Testis (tissue), 5 donors: ENCODE measurements at places on chromosomes 5 and 9. TPM values are rescaled to one million over a fixed set of nuclear protein-coding genes. Genes with fewer than 3 reads are reported as not detected.

The NIPSNAP3A gene
- 21.6 TPM for total RNA-seq

The IL9 gene
- total RNA-seq = not detected

- DNase-seq = no peak
Observed at GRCh38 chr9:132783006-132783405, 95.1 kb downstream of the AK8 start.

GRCh38 chr5:115655994-115656393, 30.2 kb upstream of the TMED7 start:
- DNase-seq = no peak

The CFAP90 gene
- total RNA-seq = 12.2 TPM

The GRM6 gene
- 1.1 TPM for total RNA-seq

DNA sequence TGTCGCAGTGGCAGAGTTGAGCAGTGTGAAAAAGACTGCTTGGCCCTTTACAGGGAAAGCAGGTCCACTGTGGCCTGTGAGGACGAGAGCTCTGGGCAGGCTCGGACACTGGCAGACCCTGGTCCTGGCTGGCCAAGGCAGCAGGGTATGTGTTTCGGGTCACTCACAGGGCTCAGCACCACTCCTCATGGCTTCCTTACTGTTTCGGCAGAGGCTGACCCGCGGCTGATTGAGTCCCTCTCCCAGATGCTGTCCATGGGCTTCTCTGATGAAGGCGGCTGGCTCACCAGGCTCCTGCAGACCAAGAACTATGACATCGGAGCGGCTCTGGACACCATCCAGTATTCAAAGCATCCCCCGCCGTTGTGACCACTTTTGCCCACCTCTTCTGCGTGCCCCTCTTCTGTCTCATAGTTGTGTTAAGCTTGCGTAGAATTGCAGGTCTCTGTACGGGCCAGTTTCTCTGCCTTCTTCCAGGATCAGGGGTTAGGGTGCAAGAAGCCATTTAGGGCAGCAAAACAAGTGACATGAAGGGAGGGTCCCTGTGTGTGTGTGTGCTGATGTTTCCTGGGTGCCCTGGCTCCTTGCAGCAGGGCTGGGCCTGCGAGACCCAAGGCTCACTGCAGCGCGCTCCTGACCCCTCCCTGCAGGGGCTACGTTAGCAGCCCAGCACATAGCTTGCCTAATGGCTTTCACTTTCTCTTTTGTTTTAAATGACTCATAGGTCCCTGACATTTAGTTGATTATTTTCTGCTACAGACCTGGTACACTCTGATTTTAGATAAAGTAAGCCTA, 15.7 kb downstream of the SQSTM1 start:
- DNase-seq = no peak

DNA sequence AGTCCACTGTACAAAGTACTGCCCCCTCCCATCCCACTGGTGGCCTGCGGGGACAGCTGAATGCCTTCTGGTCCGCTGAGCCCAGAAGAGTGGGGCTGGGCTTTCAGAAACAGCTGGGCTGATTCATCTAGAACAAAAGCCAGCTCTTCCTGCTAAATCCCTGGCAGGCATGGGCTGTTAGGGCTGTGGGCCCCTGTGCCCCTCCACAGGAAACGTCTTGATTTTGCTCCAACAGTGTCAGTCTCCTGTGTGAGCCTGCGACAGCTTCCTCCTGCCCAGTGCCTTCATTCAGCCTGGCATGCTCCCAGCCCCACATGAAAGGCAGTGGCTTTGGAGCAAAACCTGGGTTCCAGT, 6.9 kb upstream of the GSN start:
- DNase-seq = no peak

GRCh38 chr5:176742246-176743105, 67.9 kb upstream of the UNC5A start:
- DNase-seq = no peak
